Fibroblast of skin of scalp (primary cell): ENCODE measurements at places on chromosomes 7 and 10.
A peak's percentile ranks its signal among the peaks of the same experiment; 100 is the strongest.

DNA sequence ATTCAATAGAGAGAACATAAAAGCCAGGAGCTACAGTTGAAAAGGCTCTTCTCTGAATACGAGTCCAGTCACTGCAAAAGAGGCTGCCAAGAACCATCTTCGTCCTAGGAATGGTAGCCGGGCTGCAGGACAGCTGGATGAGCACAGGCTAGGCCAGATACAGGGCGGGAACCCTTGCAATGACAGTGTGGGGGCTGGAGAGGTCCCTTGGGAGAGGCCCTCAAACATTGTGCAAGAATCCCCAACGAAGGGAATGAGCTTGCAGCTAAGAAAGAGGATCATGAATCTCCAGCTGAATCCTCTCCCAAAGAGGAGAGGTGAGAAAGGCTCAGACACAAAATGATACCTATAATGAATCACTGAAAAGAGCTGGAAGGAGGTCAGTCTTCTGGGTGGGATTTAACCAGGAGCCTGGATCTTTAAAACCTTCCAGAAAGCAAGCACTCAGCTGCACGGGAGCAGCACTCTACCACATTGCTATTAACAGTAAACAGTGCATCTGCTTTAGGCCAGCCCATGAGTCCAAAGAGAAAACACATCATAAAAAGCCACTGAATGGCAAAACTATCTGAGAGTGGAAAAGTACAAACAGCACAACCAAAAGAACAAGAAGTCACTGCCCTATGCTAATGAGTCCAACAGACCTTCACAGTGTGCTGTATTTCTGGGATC, 287.9 kb downstream of the TNS3 start:
- peak; percentile 38 for DNase-seq

- DNase-seq: no peak
Observed at GRCh38 chr7:27192546-27193334, 7.2 kb downstream of the HOXA13 start.

DNA sequence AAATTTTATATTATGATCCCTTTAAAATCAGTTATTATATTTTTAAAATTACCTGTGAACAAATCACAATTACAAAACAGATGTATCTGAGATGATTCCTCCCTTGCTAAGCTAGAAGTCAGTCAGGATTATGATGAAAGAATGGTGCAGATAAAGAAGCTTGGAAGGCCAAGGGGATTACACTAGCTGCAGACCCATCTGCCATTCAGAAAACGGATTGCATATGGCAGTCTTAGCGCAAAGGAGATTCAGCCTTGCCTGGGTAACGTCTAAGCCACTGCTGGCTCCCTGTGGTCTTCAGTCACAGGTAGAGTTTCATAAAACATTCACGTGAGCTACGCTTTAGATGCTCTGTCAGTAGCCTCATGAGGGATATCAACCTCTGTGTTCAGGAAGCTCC, 222.2 kb downstream of the POU6F2 start:
- DNase-seq: no peak

- DNase-seq: no peak
Observed at GRCh38 chr7:17054206-17054605, 172.4 kb upstream of the AGR3 start.

GRCh38 chr10:70607936-70608335, 5.4 kb upstream of the PRF1 start:
- DNase-seq: no peak

GRCh38 chr10:22676435-22676834, 37.9 kb downstream of the PIP4K2A start:
- DNase-seq: no peak
